ENCODE measurements at places on chromosomes 5 and 9. TPM values are rescaled to one million over a fixed set of nuclear protein-coding genes. Genes with fewer than 3 reads are reported as not detected.

The GABRA1 gene
- total RNA-seq, result not detected

DNA sequence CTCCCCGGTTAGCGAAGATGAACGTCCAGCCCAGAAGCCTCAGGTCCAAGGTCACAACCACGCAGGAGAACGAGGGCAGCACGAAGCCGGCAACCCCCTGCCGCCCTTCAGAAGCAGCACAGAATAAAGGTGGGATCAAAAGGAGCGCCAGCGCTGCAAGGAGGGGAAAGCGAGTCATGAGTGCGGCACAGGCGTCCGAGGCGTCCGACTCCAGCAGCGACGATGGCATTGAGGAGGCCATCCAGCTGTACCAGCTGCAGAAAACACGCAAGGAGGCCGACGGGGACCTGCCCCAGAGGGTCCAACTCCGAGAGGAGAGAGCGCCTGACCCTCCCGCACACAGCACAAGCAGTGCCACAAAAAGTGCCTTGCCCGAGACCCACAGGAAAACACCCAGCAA lies 5.8 kb downstream of the PPP1R26 start:
- H3K4me1 ChIP-seq, result no peaks in the 10 kb centered on the region
- H3K4me3 ChIP-seq, result no peak overlapping the region
- no peak for DNase-seq
- no peak overlapping the region for H3K27ac ChIP-seq
- no peaks in the 10 kb centered on the region for H3K27me3 ChIP-seq

The STK32A gene
- total RNA-seq, result 0.26 TPM

DNA sequence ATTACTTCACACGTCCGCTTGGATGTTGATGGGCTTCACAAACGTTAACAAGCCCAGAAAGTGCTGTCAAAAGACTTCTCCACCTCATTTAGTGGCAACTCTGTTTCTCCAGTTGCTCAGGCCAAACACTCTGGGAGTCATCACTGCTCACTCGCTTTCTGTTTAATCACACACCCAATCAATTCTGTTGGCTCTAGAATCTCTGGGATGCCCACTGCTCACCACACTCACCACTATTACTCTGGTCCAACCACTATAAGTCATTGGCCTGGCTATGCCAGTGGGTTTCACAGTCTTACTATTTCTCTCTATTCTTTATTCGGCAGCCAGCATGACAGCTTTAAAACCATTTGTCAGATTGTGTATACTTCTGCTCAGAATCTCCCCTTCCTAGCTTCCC lies 163.5 kb downstream of the KDM4C start:
- no peak for DNase-seq
- no peaks in the 10 kb centered on the region for H3K27me3 ChIP-seq
- no peak overlapping the region for H3K27ac ChIP-seq
- H3K36me3 ChIP-seq, result no peaks in the 10 kb centered on the region
- H3K4me3 ChIP-seq, result no peak overlapping the region

GRCh38 chr5:96548905-96549304 lies 113.3 kb upstream of the CAST start:
- no peak for DNase-seq
- no peak overlapping the region for H3K27ac ChIP-seq
- no peak overlapping the region for H3K4me3 ChIP-seq
- H3K27me3 ChIP-seq, result no peaks in the 10 kb centered on the region

DNA sequence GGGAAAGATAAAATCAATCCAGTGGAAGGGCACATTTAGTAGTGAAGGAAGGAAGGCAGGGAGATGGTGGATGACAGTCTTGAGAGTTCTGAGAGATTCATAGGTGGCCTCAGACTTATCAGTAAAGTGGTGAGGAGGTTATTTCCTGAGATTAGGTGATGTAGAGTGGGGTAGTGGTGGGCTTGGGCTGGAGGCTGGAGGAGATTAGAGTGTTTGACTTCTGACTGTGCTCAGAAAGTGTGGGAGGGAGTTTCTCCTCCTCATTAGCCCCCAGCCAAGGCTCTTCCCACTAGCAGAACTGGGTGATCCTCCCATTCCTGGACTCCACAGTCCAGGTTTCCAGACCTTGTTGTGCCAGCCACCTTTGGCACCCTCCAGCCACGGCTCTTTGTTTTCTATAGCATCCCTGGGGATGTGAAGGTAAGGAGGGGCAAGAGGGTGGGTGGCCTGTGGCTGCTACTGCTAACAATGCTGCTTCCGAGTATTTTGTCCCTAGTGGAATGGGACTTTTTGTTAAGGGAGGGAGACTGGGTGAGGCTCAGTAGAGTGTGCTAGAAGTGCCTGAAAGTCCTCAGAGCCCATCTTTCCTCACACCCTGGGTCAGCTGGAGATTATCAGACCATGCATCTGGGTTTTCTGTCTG lies 94.4 kb downstream of the ADRB2 start:
- H3K27me3 ChIP-seq, result no peaks in the 10 kb centered on the region
- H3K4me1 ChIP-seq, result peaks cover 12% of the 10 kb centered on the region
- no peak overlapping the region for H3K4me3 ChIP-seq
- no peak for DNase-seq
- no peak overlapping the region for H3K27ac ChIP-seq

DNA sequence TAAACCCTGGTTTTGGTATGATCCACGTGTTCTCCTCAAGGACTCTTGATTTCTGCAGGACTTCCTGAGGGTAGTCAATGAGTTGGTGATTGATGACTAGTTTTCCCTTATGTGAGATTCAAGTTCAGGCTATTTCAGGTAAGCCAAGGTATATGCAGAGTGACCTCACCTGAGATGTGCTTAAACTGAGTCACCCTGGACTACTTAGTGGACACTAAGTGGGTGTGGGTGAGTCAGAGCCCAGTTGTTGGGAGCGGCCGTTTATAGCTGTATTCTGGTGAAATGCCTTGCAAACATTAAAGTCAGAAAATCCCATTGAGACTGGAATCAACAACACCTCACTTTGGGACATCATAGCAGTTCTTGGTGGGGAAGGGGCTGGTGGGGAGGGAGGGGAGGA lies 62.9 kb downstream of the SLC28A3 start:
- H3K4me3 ChIP-seq, result no peak overlapping the region
- no peak overlapping the region for H3K27ac ChIP-seq
- H3K27me3 ChIP-seq, result peaks cover 14% of the 10 kb centered on the region
- H3K4me1 ChIP-seq, result no peaks in the 10 kb centered on the region
- no peaks in the 10 kb centered on the region for H3K36me3 ChIP-seq

The FOXD1 gene
- total RNA-seq, result not detected

DNA sequence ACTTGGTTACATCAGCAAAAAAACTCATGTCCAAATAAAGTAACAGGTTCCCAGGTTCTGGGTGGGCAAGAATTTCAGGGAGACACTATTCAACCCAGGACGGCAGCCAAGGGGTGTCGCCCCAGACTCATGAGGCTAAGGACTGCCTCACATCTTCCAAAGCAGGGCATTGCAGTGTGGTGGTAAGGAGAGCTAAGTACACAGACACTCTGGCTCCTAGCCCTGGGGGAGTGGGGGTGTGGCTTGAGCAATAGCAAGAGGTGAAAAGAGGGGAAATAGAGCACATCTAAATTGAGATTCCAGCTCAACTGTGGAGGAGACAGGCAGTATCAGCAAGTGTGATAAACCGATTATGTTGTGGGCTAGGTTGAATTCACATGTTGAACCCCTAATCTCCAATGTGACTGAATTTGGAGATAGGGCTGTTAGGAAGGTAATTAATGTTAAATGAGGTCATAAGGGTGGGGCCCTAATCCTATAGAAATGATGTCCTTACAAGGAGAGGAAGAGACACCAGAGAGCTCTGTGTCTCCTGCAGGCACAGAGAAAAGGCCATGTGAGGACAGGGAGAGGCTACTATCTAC lies 49.9 kb upstream of the MARCHF11 start:
- no peaks in the 10 kb centered on the region for H3K27me3 ChIP-seq
- no peaks in the 10 kb centered on the region for H3K36me3 ChIP-seq
- no peak for DNase-seq
- no peak overlapping the region for H3K27ac ChIP-seq
- H3K4me1 ChIP-seq, result no peaks in the 10 kb centered on the region

The CAMK4 gene
- total RNA-seq, result 2.5 TPM

DNA sequence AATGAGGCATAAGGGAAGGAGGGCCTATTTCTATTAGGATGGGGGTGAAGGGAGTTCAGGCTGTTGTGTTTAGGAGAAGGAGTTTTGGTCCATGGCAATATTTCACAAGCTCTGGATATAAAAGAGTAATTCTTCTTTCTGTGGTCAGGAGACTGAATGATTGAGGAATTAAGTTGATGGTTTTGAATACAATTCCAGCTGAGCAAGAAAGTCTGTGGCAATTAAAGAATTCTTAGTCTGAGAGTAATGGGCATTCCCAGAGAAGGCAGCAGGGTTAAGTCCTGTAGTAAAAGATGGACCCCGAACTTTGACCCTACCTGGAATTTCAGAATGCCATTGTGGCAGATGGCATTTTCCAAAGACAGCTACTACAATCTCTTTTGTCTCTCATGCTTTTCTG lies 202.6 kb downstream of the TLE4 start:
- no peaks in the 10 kb centered on the region for H3K4me1 ChIP-seq
- no peaks in the 10 kb centered on the region for H3K36me3 ChIP-seq
- H3K4me3 ChIP-seq, result no peak overlapping the region
- no peak for DNase-seq
- H3K27ac ChIP-seq, result no peak overlapping the region

- no peak overlapping the region for H3K4me3 ChIP-seq
- no peaks in the 10 kb centered on the region for H3K36me3 ChIP-seq
- no peak overlapping the region for H3K27ac ChIP-seq
- DNase-seq, result no peak
Observed at GRCh38 chr5:54215233-54215736, 95.1 kb downstream of the ARL15 start.

DNA sequence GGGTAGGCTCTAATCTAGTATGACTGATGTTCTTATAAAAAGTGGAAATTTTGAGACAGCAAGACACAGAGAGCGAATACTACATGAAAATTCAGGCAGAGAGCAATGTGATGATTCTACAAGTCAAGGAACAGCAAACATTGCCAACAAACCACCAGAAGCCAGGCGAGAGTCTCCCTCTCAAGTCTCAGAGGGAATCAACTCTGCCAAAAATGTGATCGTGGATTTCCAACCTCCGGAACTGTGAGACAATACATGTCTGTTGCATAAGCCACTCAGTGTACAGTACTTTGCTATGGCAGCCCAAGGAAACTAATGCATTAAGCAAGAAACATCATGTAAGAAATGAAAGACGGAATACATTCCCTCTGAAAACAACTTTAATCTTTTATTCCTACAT lies 52.1 kb upstream of the CCNG1 start:
- no peaks in the 10 kb centered on the region for H3K4me1 ChIP-seq
- no peak overlapping the region for H3K27ac ChIP-seq
- no peak for DNase-seq
- H3K36me3 ChIP-seq, result no peaks in the 10 kb centered on the region
- H3K27me3 ChIP-seq, result no peaks in the 10 kb centered on the region

- peaks cover 46% of the 10 kb centered on the region for H3K4me1 ChIP-seq
- H3K4me3 ChIP-seq, result no peak overlapping the region
- DNase-seq, result no peak
- H3K27me3 ChIP-seq, result no peaks in the 10 kb centered on the region
Observed at GRCh38 chr5:138952962-138953361, 77.8 kb upstream of the LRRTM2 start.

DNA sequence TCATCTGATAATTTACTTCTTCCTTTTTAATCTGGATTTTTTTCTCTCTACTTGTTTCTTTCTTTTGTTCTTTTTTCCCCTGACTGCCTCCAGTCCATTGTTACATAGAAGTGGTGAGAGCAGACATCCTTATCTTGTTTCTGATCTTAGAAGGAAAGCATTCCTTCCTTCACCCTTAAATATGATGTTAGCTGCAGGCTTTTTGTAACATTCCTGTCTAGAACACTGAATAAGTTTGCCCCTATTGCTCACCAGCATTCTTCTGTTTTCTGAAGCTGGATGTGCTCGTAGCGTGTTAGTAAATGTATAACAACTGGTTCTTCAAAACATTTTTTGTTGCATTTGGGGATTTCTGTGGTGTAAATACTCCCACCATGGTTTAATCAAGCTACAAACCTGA lies 136.7 kb upstream of the NFIL3 start:
- H3K27ac ChIP-seq, result no peak overlapping the region
- no peaks in the 10 kb centered on the region for H3K27me3 ChIP-seq
- no peaks in the 10 kb centered on the region for H3K36me3 ChIP-seq
- H3K4me3 ChIP-seq, result no peak overlapping the region

DNA sequence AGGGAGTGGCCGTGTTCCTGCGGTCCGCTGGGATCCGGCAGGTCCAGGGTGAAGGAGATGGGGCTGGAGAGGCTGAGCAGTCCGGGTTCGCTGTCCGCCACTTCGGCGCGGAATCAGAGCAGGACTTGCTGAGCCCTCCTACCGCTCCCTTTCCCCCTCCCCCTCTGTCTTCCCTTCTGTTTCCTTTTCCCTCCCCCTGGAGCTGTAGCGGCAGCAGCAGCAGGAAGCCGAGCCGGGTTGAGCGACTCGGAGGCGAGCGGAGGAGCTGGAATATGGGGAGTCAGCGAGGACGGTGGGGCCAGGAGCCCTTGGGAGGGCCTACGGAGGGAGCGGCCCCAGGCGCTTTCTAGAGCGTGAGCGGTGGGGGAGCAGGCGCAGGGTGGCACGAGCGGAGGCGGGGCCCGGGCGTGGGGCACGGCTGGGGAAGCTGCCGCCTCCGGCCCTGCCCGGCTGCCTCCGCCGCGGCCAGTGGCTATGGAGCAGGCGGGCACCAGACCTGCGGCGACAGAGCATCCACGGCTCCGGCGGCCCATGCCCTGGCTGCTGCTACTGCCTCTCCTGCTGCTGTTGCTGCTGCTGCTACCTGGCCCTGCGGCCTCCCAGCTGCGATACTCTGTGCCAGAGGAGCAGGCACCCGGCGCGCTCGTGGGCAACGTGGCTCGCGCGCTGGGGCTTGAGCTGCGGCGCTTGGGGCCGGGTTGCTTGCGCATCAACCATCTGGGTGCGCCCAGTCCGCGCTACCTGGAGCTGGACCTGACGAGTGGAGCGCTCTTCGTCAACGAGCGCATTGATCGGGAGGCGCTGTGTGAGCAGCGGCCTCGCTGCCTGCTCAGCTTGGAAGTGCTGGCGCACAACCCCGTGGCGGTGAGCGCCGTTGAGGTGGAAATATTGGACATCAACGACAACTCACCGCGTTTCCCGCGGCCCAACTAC lies at the start of gene PCDHAC2:
Gene PCDHAC2, plus strand, starts transcription at position 184 of the 933 bp plus-strand sequence. Its CDS starts 291 bp downstream, at position 475.
- H3K27ac ChIP-seq, result no peak within 1 kb of the TSS
- no peaks in the 10 kb centered on the region for H3K36me3 ChIP-seq
- H3K4me3 ChIP-seq, result peak within 1 kb of the TSS; percentile 67
- no peaks in the 10 kb centered on the region for H3K4me1 ChIP-seq

DNA sequence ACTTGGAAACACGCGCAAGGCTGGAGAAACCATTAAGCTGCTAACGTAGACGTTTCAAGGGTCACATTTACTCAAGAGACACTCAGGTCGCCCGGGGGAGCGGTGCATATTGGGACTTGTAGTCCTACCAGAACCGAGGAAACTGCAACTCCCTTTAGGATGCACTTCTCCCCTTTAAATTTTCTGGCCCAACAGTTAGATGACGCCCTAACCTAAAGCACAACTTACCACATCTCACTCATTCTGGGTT lies 384 bp upstream of the DMXL1 start:
- DNase-seq, result peak; percentile 83
- peak overlapping the region; percentile 98 for H3K27ac ChIP-seq
- H3K27me3 ChIP-seq, result no peaks in the 10 kb centered on the region
- H3K4me3 ChIP-seq, result peak overlapping the region; percentile 92
- peaks cover 9% of the 10 kb centered on the region for H3K4me1 ChIP-seq

The TTC23L gene
- total RNA-seq, result 0.09 TPM

- H3K27me3 ChIP-seq, result no peaks in the 10 kb centered on the region
- no peak for DNase-seq
- H3K36me3 ChIP-seq, result peaks cover 24% of the 10 kb centered on the region
- no peak overlapping the region for H3K27ac ChIP-seq
- H3K4me1 ChIP-seq, result peaks cover 20% of the 10 kb centered on the region
Observed at GRCh38 chr9:136857166-136857565, 5.0 kb downstream of the MAMDC4 start.

GRCh38 chr9:124468061-124468740 lies 17.9 kb downstream of the ADGRD2 start:
- H3K27ac ChIP-seq, result no peak overlapping the region
- DNase-seq, result no peak
- H3K4me3 ChIP-seq, result no peak overlapping the region
- H3K36me3 ChIP-seq, result no peaks in the 10 kb centered on the region

The CD14 gene
- total RNA-seq, result 58.1 TPM

Data from esophagus squamous epithelium (tissue), 5 donors.